ENCODE measurements at places on chromosomes 16 and 17.

DNA sequence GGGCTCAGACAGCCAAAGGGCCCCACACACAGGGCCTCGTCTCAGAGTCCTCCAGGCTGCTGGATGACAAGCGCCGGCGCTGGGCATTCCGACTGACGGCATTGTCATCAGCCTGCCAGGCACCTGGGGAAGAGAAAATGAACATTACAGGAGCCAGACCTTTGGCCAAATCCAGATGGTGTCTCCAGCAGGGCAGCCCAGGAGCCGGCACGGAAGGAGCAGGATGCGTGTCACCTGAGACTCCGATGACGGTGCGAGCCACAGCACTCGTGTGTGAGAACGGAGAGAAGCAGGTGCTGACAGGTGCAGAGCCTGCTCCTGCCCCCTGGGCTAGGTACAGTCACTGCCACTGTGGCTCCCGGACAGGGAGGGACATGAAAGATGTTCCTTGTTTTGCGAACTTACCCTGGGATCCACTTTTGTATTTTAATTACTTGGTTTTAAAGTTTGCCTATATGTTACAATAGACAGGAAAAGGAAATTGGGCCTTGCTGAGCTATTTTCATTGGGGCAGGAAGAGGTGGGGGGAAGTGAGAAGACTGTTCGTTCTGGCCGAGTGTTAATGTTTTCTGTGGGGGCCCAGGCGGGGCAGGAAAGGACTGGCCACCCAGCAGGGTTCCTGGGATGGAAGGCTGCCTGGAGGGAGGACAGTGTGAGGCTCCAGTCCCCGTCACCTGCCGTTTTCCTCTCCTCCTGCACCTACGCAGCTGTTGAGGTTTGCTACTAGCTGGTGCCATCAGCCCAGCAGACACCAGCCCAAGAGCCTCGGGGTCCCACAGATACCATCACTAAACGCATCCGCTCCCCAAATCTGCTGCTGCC, 4.4 kb upstream of the FOXJ1 start:
- DNase-seq, result no peak

GRCh38 chr16:58024486-58025350, 836 bp upstream of the MMP15 start:
- DNase-seq, result no peak

- no peak for DNase-seq
These were observed 2.0 kb upstream of the GLIS2 start for GRCh38 chr16:4313563-4314531.

GRCh38 chr17:56756536-56756935, 77.2 kb downstream of the C17orf67 start:
- no peak for DNase-seq

GRCh38 chr16:17304491-17305119, 166.2 kb downstream of the XYLT1 start:
- DNase-seq, result no peak

DNA sequence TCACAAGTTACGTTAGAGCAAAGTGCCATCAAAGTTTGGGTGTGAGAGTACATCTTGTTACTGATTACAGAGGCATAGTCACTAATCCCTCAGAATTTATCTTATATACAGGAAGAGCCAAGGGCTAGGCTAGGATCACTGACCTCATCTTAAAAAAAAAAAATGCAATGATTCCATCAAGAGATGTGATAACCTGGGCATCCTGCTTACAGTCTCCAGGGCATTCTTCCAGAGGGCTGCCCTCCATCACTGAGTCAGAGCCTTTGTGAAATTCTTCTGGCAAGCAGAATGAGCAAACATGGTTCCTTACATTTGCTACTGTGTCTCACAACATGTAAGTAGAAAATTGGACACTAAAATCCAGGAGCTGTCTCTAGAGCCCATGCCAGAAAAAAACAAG, 410.6 kb downstream of the ZFHX3 start:
- DNase-seq, result no peak

- no peak for DNase-seq
These were observed 56.5 kb downstream of the SPAG9 start for GRCh38 chr17:51064061-51064735.

DNA sequence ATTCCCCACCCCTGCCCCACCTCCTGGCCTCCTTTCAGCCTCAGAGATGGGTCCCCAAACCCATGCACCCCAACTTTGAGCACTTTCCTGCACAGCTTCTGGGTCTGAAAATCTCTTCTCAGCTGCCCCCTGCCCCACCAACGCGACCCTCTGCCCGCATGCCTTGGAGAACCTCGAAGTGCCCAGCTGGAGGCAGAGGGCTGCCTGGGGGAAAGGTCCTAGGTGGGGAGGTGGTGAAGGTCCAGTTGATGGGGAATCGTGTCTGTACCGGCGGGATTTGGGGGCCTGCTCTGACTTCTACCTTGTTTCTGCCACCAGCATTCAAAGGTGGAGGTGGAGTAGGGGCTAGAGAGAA, 1.3 kb downstream of the NKD1 start:
- DNase-seq, result no peak

DNA sequence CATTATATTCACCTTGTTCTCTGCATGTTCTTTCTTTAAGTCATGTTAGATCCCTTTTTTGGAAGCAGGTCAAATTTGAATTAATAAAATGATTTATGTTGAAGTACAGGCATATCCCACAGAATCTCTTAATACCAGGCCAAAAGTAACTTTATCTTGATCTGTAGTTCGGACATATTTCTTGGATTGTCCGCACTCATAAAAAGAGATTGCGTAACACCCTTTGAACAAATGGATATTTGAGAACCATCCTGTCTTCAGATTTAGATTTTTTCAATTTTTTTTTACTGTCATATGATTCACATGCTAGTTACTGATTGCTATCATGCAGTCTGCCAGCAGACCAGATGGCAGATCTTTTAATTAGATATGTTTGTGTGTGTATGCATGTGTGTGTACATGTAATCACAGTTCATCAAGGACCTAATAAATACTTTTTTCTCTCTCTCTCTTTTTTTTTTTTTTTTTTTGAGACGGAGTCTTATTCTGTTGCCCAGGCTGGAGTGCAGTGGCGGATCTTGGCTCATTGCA, 352.6 kb downstream of the WWOX start:
- no peak for DNase-seq

DNA sequence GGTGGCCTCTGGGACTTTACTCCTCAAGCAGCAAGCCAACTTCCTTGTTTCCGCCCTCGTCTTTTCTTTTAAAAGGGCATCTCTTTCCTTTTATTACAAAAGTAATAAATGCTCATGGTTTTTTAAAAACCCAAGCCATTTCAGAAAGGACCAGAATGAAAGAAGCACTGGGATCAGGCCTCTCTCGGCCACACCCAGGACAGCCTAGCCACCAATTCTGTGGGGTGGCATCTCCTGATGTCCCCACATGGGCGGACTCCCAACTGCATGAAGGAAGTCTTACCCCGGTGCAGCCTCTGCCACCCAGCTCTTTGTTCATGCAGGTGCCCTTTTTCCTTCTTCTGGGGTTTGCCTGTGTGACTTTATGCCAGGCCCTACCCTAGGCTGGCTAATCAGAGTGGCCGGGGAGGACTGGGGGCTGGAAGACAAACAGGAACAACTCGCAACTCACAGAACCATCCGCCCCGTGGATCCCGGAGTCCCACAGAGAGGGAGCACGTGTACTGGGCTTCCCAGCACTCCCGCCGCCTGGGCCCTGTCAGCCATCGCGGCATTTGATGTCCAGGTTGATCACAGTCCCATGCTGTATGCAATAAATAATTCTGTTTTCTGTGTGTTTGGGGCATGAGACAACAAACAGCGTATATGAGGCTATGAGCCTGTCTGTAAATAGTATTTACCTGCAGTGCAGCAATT, 2.6 kb upstream of the RASD1 start:
- no peak for DNase-seq

- DNase-seq, result no peak
These were observed 73.5 kb downstream of the CYTH1 start for GRCh38 chr17:78708510-78708973.

- DNase-seq, result no peak
These were observed 6.3 kb downstream of the ATP2A3 start for GRCh38 chr17:3957735-3958599.
